Fibroblast of mammary gland (primary cell): ENCODE measurements at places on chromosomes 5 and 9.

GRCh38 chr5:61289669-61290306, 42.3 kb upstream of the ZSWIM6 start:
- no peak for DNase-seq

DNA sequence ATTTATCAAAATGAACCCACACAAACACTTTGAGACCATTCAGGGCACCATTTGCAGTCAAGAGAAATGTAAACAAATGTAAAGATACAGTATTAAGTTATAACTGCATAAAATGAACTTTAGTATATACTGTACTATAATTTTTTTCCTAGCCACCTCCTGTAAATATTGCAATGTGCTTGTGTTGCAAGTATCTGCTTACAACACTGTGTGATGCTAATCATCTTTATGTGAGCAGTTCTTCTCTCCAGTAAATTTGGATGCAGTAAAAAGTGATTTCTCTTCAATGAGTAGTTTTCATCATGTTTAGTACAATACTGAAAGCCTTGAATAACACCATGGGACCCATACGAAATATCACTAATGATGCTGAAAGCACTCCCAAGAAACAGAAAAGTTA, 9.4 kb downstream of the G3BP1 start:
- DNase-seq = no peak

- no peak for DNase-seq
Observed at GRCh38 chr5:154345255-154345952, 100.4 kb upstream of the SAP30L start.

DNA sequence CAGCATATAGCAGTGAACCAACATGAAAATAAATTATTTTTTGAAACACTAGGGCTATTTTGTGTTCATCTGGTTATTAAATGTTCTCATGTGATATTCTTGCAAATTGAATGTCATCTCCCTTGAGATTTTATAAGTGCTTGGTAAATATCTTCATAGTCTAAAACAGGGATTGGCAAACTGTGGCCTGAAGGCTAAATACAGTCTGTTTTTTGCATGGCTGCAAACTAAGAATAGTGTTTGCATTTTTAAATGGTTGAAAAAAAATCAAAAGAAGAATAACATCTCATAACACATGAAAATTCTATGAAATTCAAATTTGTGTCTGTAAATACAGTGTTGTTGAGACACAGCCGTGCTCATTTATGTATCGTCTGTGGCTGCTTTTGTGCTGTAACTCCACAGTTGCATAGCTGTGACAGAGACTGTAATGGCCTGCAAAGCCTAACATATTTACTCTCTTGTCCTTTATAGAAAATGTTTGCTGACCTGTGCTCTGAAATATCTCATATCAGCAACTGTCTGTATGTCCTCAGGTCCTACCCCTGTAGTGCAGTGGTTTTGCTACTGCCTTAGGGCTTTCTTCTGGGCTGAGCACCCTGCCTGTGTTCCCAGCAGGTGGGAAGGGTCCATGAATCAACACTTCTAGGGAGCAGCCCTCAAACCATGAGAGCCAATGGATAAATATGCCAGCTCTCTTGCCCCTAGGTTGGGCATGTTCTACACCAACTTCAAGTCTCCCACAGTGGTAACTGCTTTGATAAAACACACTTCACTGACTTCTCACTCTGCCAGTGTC, 41.7 kb upstream of the ARRDC3 start:
- DNase-seq = no peak

GRCh38 chr9:114003758-114004157, 74.3 kb downstream of the AMBP start:
- DNase-seq = no peak

GRCh38 chr9:31582561-31582960, 801.9 kb upstream of the ACO1 start:
- DNase-seq = no peak

DNA sequence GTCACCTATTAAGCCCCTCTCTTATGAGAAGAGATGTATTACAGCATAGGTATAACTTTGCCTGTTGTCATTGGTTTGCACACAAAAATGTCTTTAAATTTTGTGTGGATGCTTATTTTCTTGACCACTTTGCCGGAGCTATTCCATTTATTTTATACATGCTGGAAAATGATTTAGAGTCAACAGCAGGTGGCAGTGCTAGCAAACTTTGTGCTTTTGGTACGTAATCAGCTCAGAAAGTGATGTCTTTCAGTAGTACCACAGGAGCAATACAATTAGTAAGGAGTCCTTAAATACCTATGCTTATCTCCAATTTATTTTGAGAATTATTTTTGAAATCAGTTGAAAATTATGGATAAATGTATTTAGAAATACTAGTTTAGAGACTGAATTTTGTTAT, 19.8 kb upstream of the NUDT12 start:
- DNase-seq = peak; percentile 62

GRCh38 chr5:101425339-101425859, 522.3 kb upstream of the ST8SIA4 start:
- peak; percentile 82 for DNase-seq

DNA sequence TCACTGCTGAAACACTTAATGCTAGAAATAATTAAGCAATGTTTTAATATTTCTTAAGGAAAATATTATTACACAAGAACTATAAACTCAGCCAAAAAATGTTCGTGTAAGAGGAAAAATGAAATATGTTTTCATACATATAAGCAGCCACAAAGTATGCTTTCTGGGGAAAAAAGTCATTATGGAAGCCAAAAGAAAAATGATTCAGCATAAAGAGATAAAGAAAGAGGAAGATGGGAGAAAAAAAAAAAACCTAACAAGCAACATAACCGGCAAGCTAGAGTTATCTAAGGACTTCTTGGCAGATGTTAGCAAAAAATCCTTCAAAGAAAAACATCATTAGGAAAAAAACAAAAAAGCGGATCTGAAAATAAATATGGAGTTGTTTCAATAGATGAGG, 179.1 kb downstream of the MUSK start:
- DNase-seq = peak; percentile 42

DNA sequence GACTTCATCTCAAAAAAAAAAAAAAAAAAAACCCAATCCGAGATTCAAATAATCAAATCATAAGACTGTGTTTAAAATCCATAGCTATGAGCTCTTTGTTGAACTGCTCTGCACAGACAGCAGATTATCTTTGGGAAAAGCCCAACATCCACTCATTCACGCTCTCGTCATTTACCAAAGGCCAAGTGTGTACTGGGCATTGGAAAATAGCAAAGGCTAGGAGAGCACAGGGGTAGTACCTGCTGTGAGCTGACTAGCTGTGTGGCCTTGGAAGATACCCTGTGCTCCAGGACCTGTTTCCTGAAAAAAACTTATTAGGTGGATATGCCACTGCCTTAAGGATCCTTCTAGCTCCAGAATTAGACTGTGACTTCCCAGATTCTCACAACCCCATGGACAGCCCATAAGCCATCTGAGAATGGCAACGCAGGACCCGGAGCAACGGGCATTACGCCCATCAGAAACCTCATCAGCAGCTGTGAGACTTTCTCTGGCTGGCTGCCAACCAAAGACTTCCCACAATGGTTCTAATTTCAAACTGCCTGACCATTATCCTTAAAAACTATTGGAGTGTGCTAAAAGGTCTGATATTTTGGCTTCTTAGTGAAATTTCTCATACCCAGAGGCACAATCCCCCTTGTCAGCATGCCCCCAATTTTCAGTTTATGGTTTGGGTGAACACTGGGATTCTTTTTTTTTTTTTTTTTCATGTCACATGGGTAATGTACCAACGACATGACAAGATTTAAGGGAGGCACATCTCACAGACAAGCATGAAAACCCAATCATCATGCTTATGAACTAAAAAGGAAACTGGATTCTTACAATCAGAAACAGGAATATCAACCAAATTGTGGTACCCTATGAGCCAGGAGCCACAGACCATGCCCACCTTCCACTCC, 16.8 kb downstream of the SERINC5 start:
- DNase-seq = peak; percentile 74

- peak; percentile 97 for DNase-seq
Observed at GRCh38 chr5:131242728-131243255, 21.1 kb upstream of the CDC42SE2 start.

DNA sequence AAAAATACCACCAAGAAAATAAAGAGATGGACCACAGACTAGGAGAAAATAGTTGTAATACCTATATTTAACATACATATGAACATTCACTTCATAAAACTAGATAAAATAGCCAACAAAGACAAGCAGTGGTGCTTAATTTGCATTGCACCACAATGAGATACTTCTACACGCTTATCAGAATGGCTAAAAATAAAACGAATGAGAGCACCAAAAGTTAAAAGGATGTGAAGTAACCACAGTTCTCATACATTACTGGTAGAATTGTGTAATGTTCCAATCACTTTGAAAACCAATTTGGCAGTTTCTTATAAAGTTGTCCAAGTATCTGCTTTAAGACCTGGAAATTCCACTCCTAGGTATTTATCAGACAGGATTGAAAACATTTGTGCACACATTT, 198.9 kb upstream of the SGCD start:
- peak; percentile 18 for DNase-seq

GRCh38 chr5:87127426-87127825, 140.3 kb upstream of the RASA1 start:
- DNase-seq = peak; percentile 83

DNA sequence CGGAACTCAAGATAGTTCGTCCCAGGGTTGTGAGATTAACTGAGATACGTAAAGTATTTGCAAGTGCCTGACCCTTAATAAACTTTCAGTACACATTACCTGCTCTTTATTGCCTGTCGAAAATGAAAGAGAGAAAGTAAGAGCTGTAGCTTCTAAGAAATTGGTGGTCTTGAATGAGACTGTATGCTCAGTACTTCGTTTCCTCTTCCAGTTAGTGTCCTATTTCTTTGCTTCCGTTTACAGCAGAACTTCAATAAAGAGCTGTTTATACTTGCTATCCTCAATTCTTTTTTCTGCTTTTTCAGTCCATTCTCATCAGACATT, 534 bp downstream of the SRFBP1 start:
- no peak for DNase-seq

DNA sequence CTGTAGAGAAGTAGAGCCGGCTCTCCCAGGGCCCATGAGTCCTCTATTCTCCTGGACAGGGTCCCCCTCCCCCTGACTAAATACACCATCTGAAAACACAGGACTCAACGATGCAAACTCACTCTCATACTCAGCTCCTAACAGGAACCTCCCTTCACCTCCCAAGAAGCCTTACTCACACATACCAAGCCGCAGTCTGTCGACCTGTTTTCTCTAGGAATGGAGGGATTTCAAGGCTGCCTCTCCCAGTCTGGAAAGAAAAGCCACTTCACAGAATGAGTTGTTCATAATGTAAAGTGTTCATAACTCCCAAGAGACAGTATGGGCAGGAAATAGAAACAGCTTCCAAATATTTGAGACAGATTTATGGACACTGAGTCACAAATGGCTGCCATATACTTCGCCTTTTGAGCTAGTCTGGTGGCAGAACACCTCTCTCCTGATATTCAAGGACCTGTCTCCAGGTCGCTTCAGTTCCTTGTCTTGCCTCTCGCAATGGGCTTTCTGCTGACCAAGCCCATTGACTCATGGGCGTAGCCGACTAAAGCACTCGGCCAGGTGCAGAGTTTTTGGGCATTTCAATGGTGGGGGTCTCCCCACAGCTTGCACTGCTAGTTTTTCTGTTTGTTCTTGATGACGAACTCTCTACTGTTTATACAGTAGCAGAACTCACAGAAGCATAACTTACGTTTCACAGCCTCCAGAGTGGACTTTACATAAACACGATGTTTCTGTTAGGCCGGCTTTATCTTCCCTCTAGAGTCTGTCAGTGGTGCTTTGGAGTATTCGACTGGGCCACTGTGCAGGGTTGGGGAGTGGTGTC, 25.0 kb upstream of the IL17B start:
- peak; percentile 99 for DNase-seq

DNA sequence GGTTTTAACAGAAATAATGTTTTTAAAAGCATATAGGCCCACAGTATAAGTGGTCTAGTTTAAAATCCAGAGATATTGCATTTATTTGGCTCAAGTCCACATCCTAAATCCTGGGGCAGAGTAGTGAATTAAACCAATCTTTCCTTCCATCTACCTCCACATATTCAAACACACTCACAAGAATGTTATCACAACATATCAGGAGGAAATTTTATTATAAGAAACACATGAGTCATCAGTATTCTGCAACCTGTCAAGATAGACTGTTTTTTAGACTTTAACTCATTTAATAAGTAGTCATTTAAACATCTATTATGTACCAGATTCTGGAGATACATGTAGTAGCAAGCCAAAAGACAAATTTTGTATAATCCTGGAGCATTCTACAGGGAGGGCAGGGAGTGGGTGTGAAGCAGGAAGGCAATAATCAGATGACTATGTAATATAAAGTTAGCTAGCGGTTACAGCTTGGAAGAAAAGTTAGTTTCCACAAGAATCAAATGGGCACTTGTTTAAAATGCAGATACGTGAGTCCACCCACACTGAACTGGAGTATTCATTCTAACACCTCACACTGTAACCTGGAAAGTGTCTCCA, 187.3 kb upstream of the PIK3R1 start:
- DNase-seq = peak; percentile 12

GRCh38 chr5:90020575-90021538, 388.7 kb downstream of the CETN3 start:
- peak; percentile 90 for DNase-seq

- no peak for DNase-seq
Observed at GRCh38 chr5:162641142-162641813, 573.7 kb downstream of the GABRG2 start.

GRCh38 chr5:94693043-94693822, 74.8 kb downstream of the SLF1 start:
- DNase-seq = peak; percentile 93

- no peak for DNase-seq
Observed at GRCh38 chr9:92345582-92345981, 19.8 kb downstream of the CENPP start.

DNA sequence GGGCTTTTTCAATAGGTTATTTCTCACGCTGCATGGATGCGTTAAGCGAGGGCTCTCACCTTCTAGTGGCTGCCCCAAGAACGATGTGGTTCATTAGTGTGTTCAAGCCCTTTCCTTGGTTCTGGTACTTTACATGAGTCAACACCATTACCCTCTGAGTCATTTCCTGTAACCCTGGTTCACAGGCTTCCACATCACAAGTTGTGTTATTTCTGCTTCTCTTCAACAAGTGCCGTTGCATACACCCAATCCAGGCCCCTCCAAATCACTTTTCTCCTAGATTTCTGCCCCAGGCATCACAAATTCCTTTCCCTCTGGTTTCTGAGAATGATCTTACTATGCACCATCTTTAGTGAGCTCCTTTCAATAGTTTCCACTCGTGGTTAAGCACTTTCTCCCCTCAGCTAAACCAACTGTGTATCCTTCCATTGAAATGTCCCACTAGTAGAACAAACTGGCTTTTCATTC, 69.5 kb upstream of the RAD23B start:
- peak; percentile 95 for DNase-seq

DNA sequence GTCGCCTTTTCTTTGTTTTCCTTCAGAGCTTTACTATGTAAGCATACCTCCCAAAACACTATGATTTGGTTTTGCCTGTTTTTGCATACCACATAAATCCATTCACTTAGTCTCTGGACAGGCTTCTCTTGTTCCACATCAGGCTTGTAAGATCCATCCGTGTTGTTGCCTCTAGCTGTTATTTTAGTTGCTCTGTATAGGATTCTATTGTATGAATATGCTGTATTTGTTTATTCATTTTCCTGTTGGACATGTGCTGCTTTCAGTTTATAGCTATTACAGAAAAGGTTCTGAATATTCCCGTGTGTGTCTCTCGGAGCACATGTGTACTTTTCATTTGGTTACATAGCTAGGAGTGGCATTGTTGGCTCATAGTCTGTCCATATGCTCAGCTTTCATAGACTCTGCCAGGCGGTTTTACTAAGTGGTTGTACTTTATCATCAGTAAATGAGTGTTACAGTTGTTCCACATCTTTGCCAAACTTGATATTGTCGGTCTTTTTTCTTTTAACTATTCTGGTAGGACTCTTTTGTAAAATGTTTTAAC, 41.8 kb downstream of the NUP214 start:
- DNase-seq = peak; percentile 24

GRCh38 chr5:68387074-68387796, 171.7 kb downstream of the PIK3R1 start:
- DNase-seq = no peak
